ENCODE measurements at places on chromosomes 12 and 14.

- DNase-seq, result peak; percentile 35
These were observed 14.2 kb downstream of the HMGA2 start for GRCh38 chr12:65838330-65838976.

GRCh38 chr12:107356266-107356936 lies 263.1 kb upstream of the CRY1 start:
- no peak for DNase-seq

DNA sequence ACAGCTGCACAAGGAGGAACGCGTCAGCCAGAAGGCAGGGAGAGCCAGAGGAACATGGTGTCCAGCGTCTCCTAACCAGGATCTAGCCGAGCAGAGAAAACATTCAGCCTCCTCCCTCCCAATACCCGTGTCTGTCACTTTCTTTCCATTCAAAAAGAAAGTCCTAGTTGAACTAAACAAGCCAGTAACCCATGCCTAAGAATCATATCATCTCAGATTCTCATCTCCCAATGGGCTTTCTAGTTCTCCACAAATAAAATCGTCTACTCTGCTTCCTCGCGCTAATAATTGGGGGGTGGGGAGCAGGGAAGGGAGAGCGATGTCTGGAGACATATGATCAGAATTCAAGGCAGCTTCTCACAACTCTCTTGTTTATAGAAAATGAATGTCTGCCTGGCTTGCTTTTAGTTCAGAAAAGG lies 7.4 kb downstream of the NKX2-1 start:
- no peak for DNase-seq

DNA sequence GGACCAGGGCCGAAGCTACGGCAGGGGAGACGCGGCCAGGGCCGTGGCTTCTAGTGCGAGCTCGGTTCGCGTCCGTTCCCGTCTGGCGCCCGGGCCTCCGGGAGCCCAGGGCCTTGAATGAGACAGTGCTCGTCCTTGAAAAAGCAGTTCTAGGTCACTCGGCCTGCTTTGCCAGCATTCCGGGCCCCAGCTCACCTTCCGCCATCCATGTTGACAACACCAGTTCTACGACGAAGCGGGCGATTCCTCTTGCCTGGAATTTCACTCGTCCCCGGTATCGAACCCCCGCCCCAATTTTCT lies 4.5 kb downstream of the OR10AD1 start:
- no peak for DNase-seq

DNA sequence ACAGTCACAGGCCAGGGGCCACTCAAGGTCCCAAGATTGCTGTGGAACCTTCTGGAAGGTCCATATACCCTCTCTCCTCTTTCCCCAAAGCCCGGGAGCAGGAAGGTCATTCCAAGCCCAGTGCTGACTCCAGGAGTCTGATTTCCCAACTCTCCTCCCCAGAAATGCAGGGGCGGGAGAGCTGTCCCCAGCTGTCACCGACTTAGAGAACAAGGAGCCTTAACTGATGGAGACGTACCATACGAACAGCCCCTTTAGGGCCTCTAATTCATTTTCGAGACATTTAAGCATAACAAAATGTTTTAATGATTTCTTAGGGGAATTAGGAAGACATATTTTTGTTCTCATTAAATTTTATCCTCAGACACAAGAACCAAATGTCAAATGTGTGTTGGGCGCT lies 99.2 kb downstream of the PHETA1 start:
- no peak for DNase-seq

GRCh38 chr12:102962532-102962931 lies 5.1 kb downstream of the ASCL1 start:
- no peak for DNase-seq

All from KBM-7 (cell line).